ENCODE measurements at places on chromosomes 5 and 9.

GRCh38 chr9:72909428-72909827 is 43.4 kb downstream of the ALDH1A1 start:
- no peak for DNase-seq

DNA sequence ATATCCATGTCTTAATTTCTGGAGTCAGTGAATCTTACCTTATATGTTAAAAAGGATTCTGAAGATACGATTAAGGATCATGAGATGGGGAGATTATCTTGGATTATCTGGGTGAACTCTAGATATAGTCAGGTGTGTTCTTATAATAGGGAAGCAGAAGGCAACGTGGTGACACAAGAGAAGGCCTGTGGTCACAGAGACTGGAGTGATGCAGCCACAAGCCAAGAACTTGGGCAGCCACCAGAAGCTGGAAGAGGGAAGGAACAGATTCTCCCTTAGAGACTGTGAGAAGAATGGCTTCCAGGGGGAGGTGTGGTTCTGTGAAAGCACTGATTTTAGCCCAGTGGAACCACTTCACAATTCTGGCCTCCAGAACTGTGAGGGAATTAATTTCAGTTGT is 177.4 kb downstream of the ELAVL2 start:
- DNase-seq = no peak

- DNase-seq = no peak
These were observed 17.1 kb downstream of the APBA1 start for GRCh38 chr9:69655065-69655464.

- no peak for DNase-seq
These were observed 76.6 kb upstream of the PRRC1 start for GRCh38 chr5:127440831-127441230.

DNA sequence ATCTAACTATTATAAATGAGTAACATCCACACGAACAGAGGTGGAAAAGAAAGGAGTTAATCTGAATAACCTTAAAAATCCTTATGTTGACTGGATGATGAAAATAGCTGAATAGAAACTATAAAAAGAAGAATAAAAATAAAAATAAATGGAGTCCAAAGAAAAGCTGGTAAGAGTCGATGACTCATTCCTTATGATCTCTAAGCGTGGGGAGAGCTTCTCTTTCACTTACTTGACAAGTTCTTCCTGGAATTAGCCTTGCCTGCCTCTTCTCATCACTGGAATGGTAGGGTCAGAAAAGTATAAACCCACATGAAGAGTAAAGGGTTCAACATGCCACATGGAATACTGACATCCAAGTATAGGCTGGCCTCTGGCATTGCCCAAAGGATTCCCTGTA is 477.0 kb upstream of the RGMB start:
- no peak for DNase-seq
